ENCODE measurements at places on chromosomes 3 and 15.

GRCh38 chr3:81388191-81388590, 373.3 kb downstream of the GBE1 start:
- DNase-seq: no peak

DNA sequence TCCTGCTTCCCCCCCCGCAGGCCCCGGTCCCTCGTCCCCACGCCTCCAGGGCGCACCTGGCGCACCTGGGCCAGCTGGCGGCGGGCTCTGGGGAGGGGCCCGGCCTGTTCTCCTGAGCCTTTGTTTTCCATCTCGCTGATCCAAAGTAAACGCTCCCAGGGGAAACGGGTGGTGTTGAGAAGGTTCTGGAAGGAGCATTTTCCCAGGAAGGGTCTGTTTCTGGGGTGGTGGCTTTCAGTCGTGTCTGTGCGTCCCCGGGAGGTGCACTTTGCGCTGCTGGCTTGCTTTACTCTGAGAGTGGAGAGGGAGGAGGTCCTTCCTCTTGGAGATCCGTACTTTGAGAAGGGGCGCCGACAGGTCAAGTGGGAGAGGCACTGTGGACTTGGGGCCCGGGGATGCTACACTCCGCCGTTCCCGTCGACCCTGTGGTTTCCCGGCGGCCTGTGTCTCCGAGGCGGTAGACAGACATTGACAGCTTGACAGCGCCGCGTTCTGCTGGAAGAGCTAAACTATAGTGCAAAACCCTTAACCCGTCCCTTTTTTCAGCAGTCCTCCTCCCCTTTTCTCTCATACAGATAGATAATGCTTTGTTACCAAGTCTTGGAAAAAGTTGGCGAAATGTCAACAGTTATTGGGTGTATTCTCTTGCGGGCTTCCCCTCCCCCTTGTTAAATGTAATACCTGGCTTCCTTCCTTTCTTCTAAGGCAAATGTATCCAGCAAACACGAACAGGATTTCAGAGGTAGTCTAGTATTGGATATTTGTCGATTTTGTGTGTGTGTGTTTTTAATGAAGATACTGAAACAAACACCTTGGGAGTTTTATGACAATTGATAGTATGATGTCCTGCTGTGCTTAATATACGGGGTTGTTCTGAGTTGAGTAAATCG, 6.5 kb downstream of the TPM1 start:
- no peak for DNase-seq

- DNase-seq: no peak
Observed at GRCh38 chr3:194808640-194809097, 123.0 kb downstream of the FAM43A start.

DNA sequence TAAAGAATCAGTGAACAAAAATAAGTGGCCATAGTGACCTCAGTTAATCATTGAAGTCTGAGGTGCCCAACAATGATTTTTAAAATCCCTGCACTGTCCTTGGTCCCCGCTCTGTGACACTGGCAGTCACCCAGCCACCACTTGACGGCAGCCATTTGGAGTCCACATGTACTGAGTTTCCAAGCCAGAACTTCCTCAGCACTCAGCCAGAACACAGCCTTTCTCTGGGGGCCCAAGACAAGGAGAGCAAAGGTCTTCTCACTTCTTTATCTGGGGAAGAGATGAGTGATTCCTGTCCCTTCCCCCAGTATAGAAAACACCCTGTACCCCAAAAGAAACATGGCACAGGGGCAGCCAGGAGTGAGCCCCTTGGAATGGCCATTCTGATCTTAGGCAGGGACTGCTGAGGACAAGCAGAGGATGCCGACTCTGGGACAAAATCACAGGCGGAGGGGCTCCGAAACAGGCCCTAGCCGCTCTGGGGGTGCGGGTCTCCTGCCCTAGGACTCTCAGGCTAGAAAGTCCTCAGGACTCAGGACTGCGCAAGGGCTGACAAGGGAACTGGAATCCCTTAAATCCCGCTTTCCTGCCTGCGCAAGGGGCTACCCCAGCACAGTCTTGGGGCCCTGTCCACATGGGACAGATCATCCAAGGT, 12.8 kb downstream of the PAK6 start:
- no peak for DNase-seq

DNA sequence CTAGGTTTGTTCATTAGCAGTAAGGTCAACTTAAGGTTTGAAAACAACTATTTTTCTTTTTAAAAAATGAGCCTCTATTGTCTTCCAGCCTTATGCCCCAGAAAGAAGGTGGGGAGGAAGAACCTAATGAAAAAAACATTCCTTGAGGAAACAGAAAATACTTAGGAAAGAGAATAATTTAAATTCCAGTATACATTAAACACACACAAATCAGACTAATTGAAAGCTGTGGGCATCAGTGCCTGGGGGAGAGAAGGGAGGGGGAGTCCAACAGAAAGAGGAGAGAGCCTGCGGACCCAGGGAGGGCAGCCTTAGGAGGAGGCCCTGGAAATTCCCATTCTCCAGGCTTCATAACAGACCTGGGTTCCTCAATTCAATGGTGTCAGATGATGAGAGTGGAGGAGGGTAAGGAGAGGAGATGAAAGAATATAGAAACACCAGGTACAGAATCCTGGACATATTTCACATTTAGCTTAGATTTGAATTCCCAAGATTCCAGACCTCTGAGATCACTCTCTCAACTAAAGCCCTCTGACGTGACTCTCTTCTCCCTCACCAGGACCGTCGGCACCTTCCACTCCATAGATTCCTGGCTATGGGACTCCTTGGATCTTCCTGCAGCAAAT, 320.5 kb upstream of the UMPS start:
- no peak for DNase-seq

DNA sequence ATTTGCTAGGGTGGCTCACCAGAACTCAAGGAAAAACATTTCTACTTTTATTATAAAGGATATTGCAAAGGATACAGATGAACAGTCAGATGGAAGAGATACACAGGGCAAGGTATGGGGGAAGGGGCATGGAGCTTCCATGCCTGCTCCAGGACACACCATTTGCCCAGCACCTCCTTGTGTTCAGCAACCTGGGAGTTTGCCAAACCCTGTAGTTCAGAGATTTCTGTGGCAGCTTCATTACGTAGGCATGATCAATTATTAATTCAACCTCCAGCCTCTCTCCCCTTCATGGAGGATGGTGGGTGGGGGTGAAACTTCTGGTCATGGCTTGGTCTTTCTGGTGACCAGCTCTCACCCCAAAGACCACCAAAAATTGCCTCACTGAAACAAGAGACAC, 353.9 kb upstream of the THBS1 start:
- DNase-seq: no peak

- DNase-seq: no peak
Observed at GRCh38 chr15:100725121-100726069, 123.0 kb downstream of the ASB7 start.
